Activated T-cell treated with anti-CD3 and anti-CD28 coated beads, Interleukin-2, amount 50 U/mL, for 4 hours (primary cell): ENCODE measurements at places on chromosomes 4 and X.

GRCh38 chr4:2482192-2482591 is 13.3 kb downstream of the RNF4 start:
- DNase-seq = no peak

DNA sequence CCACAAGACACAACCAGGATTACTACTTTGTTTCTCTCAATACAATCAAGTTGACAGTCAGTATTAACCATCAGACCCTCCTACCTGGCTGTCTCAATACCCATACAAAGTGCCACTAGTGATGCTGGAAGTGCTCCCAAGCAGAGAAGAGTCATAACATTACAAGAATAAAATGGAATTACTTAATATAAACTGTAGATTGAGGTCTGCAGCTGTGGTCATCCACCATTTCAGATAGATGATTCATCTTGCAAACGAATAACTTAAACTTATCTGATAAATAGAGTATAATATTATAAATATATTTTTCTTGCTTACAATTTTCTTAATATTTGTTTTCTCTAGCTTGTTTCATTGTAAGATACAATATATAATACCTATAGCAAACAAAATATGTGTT is 1034.2 kb upstream of the PCDH10 start:
- no peak for DNase-seq

DNA sequence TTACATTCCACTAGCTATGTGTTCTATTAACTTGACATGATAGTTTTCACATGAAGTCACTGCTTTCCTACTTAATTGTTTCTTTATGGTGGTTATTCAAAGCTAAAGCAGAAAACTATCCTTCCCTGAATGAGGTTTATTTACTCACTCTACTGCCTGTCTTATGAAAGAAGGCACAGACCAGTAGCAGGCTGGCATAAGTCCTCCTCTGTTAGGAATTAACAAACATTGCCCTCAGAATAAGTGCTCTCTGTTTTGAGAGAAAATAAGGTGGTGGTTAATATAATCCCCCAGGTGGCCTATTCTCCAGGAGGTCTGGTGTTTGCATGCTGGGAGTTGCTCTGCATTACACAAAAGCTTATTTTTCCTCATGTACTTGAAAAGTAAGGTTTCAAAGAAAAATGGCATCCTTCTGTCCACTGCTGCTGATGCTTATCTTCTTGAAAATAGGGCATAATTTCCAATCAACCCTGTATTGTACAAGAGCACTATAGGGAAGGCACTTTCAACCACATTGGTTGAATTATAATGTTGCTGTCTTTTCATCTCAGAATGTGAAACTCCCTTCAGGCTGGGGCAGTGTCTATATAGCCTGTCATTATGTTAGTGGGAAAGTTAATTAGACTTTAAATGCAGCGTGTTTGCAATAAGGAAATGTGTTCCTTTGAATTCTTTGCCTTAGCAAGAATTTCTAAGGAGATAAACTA is 119.7 kb upstream of the TBC1D9 start:
- DNase-seq = no peak

- no peak for DNase-seq
Measured at GRCh38 chrX:10198254-10198653, 41.5 kb downstream of the CLCN4 start.

- DNase-seq = no peak
Measured at GRCh38 chr4:26826721-26827120, 33.9 kb upstream of the STIM2 start.
